Cortex of kidney (tissue), 1 donor: ENCODE measurements at places on chromosomes 1 and 21.

GRCh38 chr1:3863231-3863935, 6.1 kb downstream of the DFFB start:
- no peak for DNase-seq

DNA sequence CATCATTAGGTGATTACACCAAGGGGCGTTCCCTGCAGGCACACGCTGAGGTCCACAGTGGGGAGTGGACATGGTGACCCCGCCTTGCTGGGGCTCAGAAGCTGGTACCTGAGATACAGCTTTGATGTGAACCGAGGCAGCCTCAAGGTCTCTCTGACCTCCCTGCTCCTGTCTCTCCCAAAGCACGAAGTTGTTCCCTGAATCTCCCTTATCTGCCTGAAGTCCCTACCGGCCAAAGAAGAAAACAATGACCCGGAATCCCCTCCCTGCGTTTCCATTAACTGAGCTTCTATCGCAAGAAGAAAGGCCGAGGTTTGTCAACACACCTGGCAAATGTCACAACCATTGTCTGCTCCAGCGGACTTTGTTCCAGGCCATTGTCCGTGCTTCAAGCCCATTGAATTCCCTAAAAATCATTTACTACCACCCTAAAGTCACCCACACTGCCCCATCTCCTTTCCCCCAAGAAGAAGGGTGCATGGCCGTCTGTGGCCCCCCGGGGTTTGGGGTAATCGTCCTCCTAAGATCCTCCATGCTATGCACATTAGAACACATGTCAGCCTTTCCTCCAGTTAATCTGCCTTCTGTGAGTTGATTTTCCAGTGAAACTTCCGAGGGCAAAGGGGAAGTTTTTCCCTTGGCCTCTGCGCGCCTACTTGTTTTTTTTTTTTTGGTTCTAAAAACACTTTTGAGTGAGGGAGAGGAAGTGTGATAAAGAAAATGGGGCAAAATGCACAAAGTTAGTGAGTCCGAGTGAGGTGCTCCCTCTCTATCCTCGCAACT, 48.1 kb upstream of the COL18A1 start:
- no peak for DNase-seq

- DNase-seq = no peak
Observed at GRCh38 chr1:21814241-21814918, 2.3 kb downstream of the LDLRAD2 start.

DNA sequence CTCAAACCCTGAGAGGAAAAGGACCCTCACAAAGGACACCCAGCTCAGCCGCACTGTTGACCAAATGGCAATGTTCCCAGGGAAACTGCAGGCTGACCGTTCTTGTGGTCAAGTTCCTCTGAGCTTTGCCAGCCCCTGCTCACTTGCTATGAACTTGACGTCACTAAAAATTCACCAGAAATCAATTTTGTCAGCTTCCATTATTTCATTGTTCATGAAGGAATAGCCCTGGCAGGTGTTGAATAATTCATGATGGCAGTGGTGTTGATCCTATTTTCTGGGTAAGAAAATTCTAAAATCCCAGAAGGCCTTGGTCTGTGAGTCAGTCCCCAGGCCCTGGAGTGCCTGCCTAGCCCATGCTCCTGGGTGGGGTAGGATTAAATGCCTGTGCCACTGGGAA, 318.9 kb downstream of the ZNF326 start:
- no peak for DNase-seq

DNA sequence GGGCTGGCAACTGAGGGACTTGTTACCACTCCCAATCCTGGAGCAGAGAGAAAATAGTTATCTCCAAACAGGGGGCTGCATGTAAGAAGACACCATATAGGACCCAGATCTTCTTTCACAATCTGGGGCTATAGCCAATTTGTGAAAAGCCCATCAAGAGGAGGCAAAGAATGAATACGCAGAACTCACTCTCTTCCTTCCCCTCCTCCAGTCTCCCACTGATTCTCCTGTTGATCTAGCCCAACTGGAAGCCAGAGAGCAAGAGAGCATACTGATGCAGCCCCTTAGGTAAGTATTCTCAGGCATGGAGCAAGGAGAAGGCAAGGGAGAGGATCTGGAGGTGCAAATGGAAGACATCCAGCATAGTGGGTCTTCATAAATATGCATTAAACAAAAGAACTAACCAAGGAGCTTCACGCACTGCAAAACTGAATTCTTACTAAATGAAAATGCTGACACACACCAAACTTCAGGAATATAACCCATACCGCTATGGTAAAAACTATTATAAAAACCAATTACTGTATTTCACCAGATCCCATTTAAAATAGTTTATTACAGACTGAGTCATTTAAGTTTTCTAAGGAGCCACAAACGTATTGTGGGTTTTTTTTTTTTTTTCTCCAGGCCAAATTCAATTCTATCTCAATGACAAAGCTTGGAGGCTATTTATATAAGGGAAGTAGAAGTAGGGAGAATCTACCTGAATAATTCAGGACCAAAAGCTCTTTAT, 15.5 kb upstream of the HMGB4 start:
- DNase-seq = no peak
